Neural crest cell (in vitro differentiated cells): ENCODE measurements at places on chromosomes 7 and 10. TPM values are rescaled to one million over a fixed set of nuclear protein-coding genes. Genes with fewer than 3 reads are reported as not detected.

AGBL3 gene
- 3.5 and 5.5 TPM in 2 replicates for total RNA-seq

CEP55 gene
- 30.7 and 30.9 TPM in 2 replicates for total RNA-seq

PKD1L1 gene
- 0.11 and 0.19 TPM in 2 replicates for total RNA-seq

CACNB2 gene
- total RNA-seq = 2.1 and 2.2 TPM in 2 replicates

AIFM2 gene
- total RNA-seq = 2.8 TPM in 2 replicates

ACTL6B gene
- 2.4 and 3.1 TPM in 2 replicates for total RNA-seq

MACROH2A2 gene
- 149 and 155 TPM in 2 replicates for total RNA-seq

PTPRE gene
- total RNA-seq = 1.8 and 2.3 TPM in 2 replicates

UTF1 gene
- not detected in 2 replicates for total RNA-seq
